ENCODE measurements at places on chromosomes 6 and 20.

DNA sequence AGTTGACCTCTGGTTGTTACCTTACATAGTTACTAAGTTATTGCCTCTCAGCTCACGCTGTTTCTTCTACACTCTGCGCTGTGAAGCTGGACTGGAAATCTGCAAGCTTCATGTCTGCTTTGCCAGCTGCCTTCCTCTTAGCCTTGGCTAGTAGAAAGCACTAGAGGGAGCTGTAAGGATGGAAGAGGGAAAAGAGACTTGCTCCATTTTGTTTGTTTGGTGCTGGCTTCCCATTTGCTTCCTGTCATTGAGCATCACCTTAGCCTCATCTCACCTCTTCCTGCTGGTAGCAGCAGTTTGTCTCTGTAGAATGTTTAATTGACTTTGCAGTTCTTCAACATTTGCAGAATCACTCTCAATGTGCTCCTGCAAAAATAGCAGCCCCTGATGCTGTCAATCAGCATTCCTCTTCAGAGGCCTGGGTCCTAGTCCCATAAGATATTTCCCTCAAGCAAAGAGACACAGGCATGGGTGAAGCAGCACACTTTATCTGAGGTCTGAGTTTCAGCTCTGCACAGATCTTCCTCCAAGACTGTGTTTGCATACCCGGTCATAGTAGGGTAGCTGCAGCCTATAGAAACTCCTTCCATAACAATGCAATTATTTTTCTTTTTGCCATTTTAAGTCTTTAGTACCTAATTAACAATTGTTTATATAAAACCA is 302.2 kb upstream of the EPHA7 start:
- peak; percentile 8 for DNase-seq

GRCh38 chr6:169774347-169774746 is 22.9 kb downstream of the ERMARD start:
- no peak for DNase-seq

- no peak for DNase-seq
Measured at GRCh38 chr6:112680091-112680490, 333.0 kb downstream of the RFPL4B start.

GRCh38 chr20:50015636-50015992 is 32.8 kb downstream of the SNAI1 start:
- no peak for DNase-seq

- DNase-seq: no peak
Measured at GRCh38 chr6:99712519-99712918, 105.9 kb downstream of the PRDM13 start.

GRCh38 chr20:36303020-36303595 is 3.0 kb upstream of the DLGAP4 start:
- no peak for DNase-seq

- peak; percentile 10 for DNase-seq
Measured at GRCh38 chr6:104789770-104790190, 69.9 kb downstream of the HACE1 start.
